ENCODE measurements at places on chromosomes 7 and 10.

- peaks cover 20% of the 10 kb centered on the region for H3K4me1 ChIP-seq
- H3K27me3 ChIP-seq, result peaks cover 11% of the 10 kb centered on the region
- peak; percentile 31 for DNase-seq
These were observed 17.1 kb upstream of the ARPC1A start for GRCh38 chr7:99308461-99309074.

- peaks cover 29% of the 10 kb centered on the region for H3K36me3 ChIP-seq
- peaks cover 67% of the 10 kb centered on the region for H3K4me1 ChIP-seq
- H3K4me3 ChIP-seq, result no peak overlapping the region
- DNase-seq, result no peak
These were observed 5.8 kb downstream of the CDCA7L start for GRCh38 chr7:21939858-21940372.

GRCh38 chr7:48621076-48621475 is 303.3 kb upstream of the CDC14C start:
- H3K4me1 ChIP-seq, result no peaks in the 10 kb centered on the region
- H3K4me3 ChIP-seq, result no peak overlapping the region
- DNase-seq, result no peak
- H3K27me3 ChIP-seq, result no peaks in the 10 kb centered on the region
- H3K36me3 ChIP-seq, result no peaks in the 10 kb centered on the region
- no peak overlapping the region for H3K27ac ChIP-seq

DNA sequence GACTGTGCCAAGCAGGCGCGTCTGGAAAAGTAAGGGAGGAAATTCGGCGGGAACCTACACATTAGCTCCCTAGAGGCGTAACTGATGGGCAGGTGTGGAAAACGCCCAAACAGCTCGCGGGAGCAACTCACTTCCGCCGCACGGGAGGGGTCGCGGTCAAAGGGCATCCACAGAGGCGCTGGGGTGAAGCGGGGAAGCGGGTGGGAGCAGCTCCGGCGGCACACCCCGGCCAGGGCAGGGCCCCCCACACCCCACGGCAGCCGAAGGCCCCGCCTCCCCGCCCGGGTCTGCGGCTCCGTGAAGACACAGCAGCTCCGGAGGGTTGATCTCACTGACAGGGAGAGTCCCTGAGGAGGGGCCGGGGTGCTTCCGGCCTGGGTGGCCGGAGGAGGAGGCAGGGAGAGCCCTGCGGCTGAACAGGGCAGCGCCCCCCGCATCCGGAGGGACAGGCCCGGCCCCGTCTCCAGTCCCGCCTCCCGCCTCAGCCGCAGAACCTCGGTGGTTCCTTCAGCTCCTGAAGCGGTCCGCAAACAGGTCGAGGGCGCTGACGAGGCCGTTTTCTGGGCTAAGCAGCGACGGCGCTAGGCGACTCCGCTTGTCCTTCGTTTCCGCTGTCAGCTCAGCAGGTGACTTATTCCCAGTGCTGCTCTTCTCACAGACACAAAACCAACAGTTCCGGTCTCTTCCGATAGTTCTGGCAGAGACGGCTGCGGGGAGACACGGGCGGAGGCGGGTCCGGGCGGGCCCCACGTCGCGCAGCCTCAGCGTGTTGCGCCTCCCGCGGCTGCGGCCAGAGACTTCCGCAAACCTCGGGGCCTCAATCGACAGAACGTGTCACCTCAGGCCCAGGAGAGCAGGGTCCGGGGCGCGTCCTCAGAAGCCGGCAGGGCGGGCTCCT is 276.1 kb downstream of the DNAJB6 start:
- no peak overlapping the region for H3K27ac ChIP-seq
- no peak overlapping the region for H3K4me3 ChIP-seq
- H3K27me3 ChIP-seq, result peaks cover 6% of the 10 kb centered on the region
- H3K36me3 ChIP-seq, result peaks cover 8% of the 10 kb centered on the region

DNA sequence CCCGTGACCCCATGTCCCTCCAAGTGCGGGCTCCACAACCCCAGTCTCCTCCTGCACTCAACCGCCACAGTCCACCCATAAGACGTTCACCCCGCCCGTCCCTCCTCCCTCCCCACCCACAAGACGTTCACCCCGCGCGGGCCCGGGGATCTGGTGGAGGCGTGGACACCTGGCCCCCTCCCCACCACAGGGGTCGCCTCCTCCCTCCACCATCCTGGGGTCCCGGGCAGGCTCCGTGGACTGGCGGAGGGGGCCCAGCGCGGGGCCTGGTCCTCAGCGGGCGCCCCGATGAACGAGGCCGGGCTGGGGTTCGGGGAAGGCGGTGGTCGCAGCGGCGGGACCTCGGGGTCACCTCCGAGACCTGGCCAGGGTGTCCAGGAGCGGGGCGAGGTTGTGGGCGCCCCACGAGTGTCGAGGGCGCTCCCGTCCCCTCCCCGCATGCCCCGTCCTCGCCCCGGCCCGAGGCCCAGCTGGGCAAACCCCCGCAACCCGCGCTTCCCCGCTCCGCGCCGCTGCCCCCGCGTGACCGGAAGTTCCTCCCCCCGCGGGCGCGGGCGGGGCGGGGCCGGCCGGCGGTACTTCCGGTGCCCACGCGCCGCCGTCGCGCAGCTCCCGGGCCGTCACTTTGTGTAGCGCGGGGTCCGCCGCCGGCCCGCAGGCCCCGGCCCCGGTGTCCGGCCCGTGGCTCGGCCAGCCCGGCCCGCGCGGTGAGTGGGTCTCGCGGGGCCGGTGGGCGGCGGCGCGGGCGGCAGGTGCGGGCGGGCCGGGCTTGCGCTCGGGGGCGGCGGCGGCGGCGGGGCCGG is at the start of gene ZNF316:
ZNF316 (plus strand) TSS at position 578 of the 803 bp plus-strand sequence. CDS start 5,092 bp downstream, outside the sequence.
- no peak for DNase-seq
- peaks cover 22% of the 10 kb centered on the region for H3K4me1 ChIP-seq
- H3K36me3 ChIP-seq, result peaks cover 18% of the 10 kb centered on the region
- H3K27me3 ChIP-seq, result no peaks in the 10 kb centered on the region
- peak within 1 kb of the TSS; percentile 89 for H3K4me3 ChIP-seq

- no peak overlapping the region for H3K27ac ChIP-seq
- no peaks in the 10 kb centered on the region for H3K27me3 ChIP-seq
- no peak for DNase-seq
- H3K4me3 ChIP-seq, result no peak overlapping the region
- H3K4me1 ChIP-seq, result no peaks in the 10 kb centered on the region
These were observed 26.2 kb upstream of the TRIM24 start for GRCh38 chr7:138433583-138434443.

DNA sequence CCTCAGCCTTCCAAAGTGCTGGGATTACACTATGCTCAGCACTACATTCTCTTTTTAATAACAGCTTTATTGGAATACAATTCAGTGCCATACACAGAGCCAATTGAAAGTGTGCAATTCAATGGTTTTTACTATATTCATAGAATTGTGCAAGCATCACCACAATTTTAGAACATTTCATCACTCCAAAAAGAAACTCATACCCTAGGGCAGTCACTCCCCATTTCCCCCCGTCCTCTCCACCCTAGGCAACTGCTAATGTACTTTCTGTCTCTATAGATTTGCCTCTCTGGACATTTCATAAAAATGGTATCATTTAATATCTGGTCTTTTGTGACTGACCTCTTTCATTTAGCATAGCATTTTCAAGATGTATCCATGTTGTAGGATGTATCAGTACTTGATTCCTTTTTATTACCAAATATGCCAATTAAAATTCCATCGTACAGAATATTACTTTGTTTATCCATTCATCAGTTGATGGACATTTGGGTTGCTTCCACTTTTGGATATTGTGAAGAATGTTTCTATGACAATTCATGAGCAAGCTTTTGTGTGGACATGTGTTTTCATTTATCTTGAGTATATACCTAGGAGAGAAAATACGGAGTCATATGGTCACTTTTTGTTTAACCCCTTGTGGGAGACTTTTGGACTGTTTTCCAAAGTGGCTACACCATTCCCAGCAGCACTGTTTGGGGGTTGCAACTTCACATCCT is 6.3 kb upstream of the XPNPEP1 start:
- DNase-seq, result peak; percentile 4
- H3K4me3 ChIP-seq, result no peak overlapping the region
- H3K36me3 ChIP-seq, result no peaks in the 10 kb centered on the region
- H3K4me1 ChIP-seq, result peaks cover 35% of the 10 kb centered on the region
- no peak overlapping the region for H3K27ac ChIP-seq
- H3K27me3 ChIP-seq, result peaks cover 5% of the 10 kb centered on the region

DNA sequence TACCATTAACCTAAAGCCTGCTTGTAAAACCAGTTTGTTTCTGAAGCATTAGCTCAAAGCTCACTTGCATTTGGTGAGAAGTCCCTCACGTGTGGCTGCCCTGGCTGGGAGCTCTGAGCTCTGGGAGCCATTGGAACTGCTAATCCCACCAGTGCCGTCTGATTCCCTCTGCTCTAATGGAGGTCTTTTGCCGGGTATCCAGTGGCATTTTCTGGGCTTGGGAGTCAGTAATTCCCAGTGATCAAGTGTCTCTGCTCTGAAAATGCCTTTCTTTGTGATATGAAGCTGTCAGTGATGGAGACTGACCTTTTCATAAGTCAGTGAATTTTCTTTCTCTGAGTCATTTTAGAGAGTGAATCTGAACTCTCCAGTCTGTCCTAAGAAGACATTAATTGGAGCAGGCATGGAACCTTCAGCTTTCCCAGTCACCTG is 36.9 kb upstream of the FAM20C start:
- peaks cover 7% of the 10 kb centered on the region for H3K4me1 ChIP-seq
- no peak for DNase-seq
- peaks cover 18% of the 10 kb centered on the region for H3K27me3 ChIP-seq
- no peaks in the 10 kb centered on the region for H3K36me3 ChIP-seq
- H3K4me3 ChIP-seq, result no peak overlapping the region
- H3K27ac ChIP-seq, result no peak overlapping the region

DNA sequence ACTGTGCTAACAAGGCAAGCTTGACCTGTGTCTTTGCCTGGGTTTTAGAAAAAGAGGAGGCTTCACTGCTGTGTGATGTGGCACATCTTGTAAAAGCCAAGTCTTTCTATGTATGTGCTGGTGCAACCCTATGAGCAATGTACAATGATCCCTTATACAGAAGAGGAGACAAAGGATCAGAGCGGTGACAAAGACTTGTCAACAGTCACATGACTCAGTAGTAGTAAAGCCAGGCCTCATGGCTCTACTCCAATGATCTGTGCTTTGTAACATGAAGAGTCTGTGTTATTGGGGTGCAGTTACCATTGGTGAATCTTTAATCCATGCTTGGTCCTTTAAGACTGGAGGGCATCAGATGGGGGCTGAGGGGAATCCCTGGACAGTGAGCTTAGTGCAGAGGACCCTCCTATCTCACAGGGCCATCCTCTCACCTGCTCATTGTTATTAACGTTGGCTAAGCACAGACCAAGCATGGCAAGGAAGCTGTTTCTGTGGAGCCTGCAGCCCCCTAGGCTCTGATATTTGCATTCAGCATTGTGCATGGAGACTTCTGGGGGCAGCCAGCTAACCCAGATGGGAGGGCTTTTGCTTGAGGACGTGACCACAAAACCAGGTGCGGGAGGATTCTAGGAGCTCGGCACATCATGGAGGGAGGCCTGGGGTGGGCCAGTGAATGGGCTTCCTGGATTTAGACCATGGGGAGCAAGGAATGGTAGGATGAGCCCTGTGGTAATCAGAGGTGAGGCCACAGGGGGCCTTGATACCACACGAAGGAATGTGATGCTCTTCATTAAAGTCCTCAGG is 308.8 kb upstream of the ZNF32 start:
- H3K27ac ChIP-seq, result no peak overlapping the region
- H3K27me3 ChIP-seq, result peaks cover 3% of the 10 kb centered on the region
- H3K4me3 ChIP-seq, result no peak overlapping the region
- DNase-seq, result no peak
- peaks cover 15% of the 10 kb centered on the region for H3K4me1 ChIP-seq

DNA sequence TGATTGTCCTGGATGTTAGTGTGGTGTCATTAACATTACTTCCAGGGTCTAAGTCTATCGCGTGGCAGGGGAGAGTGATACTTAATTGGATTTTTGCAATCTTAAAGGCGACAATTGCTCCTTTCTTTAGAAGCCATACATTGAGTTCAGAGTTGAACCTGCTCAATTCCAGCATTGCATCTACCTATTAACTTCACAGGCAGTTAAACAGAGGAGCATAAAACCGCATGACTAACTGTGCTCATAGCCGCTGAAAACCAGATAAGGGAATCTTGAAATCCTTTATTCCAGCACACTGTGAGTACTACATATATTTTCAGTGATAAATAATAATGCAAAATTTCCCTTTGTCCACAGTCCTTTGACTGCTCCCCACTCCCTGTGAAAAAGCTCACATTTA is 255.3 kb downstream of the STK31 start:
- no peak overlapping the region for H3K4me3 ChIP-seq
- no peak overlapping the region for H3K27ac ChIP-seq
- no peaks in the 10 kb centered on the region for H3K27me3 ChIP-seq
- no peak for DNase-seq

- H3K27me3 ChIP-seq, result peaks cover 28% of the 10 kb centered on the region
- H3K4me3 ChIP-seq, result no peak overlapping the region
- no peak overlapping the region for H3K27ac ChIP-seq
- H3K36me3 ChIP-seq, result no peaks in the 10 kb centered on the region
- no peaks in the 10 kb centered on the region for H3K4me1 ChIP-seq
These were observed 9.0 kb downstream of the SPOCK2 start for GRCh38 chr10:72079356-72079755.

DNA sequence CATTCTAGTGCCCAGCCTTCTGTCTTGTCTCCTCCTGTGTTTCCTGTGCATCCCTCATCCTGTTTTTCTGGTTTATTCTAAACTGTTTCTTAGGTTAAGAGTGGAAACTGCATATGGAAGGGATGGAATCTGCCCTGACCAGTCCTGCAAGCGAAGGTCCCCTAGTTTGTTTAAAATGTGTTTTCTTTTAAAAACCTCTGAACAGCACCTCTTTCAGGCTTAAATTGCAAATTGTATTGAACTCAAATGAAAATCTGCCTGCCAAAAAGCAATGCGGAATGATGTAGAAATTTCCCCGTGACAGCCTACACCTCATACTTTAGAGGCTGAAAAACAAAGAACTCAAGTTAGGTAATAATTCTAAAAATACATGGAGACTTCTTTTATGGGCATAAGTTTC is 222.8 kb upstream of the IMMP2L start:
- no peak overlapping the region for H3K4me3 ChIP-seq
- H3K36me3 ChIP-seq, result no peaks in the 10 kb centered on the region
- H3K4me1 ChIP-seq, result peaks cover 29% of the 10 kb centered on the region
- DNase-seq, result no peak
- no peaks in the 10 kb centered on the region for H3K27me3 ChIP-seq

- H3K27me3 ChIP-seq, result peaks cover 4% of the 10 kb centered on the region
- H3K4me1 ChIP-seq, result no peaks in the 10 kb centered on the region
- H3K4me3 ChIP-seq, result no peak overlapping the region
- H3K27ac ChIP-seq, result no peak overlapping the region
- no peak for DNase-seq
- H3K36me3 ChIP-seq, result peaks cover 7% of the 10 kb centered on the region
These were observed 435.5 kb downstream of the TCERG1L start for GRCh38 chr10:130875897-130876472.

DNA sequence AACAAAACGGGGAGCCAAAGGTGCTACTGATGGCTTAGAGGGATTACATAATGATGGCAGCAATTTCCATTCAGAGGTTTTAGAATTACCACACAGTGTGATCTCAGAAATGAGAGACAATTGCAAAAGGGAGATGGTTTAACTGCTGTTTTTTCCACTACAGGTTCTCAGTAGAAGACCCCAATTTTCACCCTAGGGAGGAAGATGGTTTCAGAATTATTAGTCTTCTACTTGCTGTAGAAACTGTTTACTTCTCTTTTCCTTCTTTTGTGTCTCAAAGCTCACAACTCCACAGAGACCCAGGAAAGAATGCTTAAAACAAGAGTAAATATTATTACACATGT is 226.5 kb downstream of the INHBA start:
- no peaks in the 10 kb centered on the region for H3K27me3 ChIP-seq
- H3K36me3 ChIP-seq, result no peaks in the 10 kb centered on the region
- DNase-seq, result no peak
- no peak overlapping the region for H3K4me3 ChIP-seq
